ENCODE measurements at places on chromosomes 2 and 18.

GRCh38 chr2:188978291-188979081, 4.3 kb downstream of the COL3A1 start:
- DNase-seq, result peak; percentile 88

DNA sequence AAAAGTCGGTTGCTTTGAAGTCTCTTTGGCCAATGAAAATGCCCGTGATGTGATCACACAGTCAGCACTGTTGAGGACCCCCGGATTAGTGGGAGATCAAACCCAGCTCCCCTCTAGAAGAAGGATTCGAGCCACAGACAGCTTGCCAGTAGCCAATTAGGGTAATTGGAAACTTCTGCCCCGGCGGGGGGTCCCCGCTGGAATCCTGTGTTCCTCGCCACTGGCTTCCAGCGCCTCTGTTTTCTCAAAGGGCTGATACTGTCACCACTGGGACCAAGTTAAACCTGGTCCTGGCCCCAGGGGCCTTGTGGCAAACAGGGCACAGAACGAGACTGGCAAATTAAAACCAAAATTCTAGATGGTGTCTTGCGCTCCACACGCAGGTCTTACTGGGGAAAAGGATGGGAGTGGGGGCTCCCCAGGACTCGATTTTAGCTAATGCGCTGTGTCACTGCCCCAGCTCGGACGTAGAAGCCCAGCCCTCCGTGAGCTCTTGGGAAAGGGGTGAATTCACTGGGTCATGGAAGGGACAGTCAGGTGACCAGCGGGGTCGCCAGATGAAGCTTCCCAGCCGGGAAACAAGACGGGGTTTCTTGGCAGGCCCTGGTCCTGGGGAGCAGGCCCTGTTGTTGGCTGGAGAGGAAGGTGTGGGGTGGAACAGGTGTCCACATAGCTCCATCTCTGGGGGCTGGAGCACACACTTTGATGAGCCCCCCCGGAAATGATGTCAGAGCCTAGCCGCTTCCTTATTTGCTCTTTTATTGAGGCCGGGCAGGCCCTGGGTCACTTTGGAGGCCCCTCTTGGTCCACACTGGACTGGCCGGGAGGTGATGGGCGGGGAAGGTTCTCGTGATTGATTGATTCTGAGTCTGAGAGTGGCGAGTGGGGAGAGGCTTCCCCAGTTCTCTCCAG, 90.2 kb downstream of the SMAD7 start:
- no peak for DNase-seq

DNA sequence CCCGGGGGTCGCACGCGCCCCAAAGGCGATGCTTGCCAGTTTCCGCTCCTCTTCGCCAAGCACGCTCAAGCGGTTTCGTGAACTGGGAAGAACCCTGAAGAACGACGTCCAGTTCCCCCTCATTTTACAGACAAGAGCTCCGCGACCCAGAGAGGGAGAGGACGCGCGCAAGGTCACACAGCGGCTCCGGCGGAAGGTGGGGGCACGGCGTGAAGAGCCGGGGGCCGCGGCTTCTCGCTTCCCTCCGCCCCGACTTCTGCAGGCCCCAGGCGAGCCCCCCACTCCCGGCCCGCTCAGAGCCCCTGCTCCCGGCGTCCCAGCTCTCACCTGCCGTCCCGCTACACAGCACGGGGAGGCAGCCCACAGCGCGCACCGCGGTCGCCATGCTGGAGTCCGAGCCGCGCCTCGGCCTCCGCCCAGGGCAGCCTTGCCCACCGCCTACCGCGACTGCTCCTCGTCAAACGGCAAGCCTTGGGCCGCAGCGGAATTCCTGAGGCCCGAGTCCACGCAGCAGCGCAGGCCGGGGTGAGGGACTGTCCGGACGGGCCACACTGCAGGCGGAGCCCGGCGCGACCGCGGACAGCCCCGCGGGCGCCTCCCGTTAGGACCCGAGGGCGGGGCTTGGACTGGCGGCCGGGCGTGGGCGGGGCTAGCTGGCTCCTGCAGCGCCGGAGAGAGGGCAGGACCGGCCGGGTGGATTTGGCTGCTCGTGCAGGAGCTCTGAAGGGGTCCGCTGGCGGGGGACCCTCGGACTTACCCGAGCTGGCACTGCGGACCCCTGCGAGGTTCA, at the start of gene MRPS5:
TSS of gene MRPS5 (minus strand) at position 402 of the 790 bp plus-strand sequence. CDS start at position 385, 17 bp downstream.
- DNase-seq, result peak; percentile 57

- DNase-seq, result no peak
Measured at GRCh38 chr18:47418746-47419145, 167.3 kb upstream of the SKOR2 start.

DNA sequence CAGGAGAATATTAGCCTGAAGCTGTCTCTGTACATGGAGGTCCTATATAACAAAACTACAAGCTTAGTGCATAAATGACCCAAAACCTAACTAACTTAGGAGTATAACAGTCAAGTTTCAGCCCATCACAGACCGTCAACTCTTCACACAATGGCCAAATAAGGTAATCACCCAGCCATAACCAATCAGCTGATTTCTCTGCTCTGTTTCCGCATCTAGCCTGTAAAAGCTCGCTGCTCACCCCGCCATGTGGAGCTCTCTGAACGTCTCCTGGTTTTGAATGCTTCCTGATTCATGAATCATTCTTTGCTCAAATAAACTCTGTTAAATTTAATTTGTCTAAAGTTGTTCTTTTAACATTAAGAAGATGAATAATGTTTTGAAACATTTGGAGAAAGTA, 593.6 kb downstream of the TMX3 start:
- no peak for DNase-seq
